NCI-H226 (cell line): ENCODE measurements at places on chromosomes 6 and 20.

DNA sequence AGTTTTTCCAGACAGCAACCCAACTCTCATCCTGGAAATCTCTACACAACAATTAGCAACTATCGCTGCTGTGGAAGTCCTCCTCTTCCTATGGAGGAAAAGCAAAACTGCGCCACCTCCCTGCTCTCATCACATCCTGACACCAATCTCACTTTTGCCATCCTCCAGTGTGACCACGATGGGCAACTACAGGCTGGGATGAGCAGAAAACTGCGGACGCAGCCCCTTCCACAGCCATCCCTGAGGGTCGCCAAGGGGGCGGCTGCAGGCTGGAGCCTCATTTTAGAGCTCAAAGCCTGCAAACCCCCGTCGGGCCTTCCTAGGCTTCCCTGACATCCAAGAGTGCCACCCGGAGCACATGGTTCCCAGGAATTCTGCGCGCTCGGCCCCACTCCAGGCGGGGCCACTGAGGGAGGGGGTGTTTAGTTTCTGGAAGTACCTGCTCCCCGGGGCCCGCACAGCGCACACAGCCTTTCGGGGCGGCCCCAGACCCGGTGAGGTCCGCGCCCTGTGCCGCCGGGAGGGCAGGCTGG is 1.2 kb downstream of the TCFL5 start:
- DNase-seq, result no peak

- no peak for DNase-seq
Observed at GRCh38 chr20:10902174-10902573, 228.4 kb upstream of the JAG1 start.

DNA sequence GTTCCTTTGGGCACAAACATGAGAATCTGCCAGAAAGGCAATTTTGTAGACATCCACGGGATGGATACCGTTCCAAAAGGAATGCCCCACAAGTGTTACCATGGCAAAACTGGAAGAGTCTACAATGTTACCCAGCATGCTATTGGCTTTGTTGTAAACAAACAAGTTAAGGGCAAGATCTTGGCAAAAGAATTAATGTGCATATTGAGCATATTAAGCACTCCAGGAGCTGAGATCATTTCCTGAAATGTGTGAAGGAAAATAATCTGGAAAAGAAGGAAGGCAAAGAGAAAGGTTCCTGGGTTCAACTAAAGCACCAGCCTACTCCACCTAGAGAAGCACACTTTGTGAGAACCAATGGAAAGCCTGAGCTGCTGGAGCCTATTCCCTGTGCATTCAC is 103.9 kb upstream of the ARG1 start:
- no peak for DNase-seq

DNA sequence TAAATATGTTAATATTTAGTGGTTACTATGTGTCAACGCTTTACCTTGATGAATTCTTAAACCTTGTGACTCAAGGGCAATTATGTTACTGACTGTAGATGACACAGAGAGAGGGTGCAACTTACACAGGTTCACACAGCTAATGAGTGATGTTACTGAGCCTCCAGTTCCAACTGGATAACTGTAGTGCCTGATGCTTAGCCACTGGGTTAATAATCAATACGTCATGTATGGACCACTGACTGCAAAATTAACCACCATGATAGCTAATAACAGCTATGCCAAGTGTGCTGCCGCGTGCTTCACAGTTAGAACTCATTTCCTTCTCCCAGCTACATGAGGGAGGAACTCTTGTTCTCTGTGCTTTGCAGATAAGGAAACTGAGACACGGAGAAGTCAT is 45.4 kb downstream of the SIRPA start:
- no peak for DNase-seq

GRCh38 chr6:77630014-77630413 is 22.8 kb upstream of the MEI4 start:
- DNase-seq, result no peak

DNA sequence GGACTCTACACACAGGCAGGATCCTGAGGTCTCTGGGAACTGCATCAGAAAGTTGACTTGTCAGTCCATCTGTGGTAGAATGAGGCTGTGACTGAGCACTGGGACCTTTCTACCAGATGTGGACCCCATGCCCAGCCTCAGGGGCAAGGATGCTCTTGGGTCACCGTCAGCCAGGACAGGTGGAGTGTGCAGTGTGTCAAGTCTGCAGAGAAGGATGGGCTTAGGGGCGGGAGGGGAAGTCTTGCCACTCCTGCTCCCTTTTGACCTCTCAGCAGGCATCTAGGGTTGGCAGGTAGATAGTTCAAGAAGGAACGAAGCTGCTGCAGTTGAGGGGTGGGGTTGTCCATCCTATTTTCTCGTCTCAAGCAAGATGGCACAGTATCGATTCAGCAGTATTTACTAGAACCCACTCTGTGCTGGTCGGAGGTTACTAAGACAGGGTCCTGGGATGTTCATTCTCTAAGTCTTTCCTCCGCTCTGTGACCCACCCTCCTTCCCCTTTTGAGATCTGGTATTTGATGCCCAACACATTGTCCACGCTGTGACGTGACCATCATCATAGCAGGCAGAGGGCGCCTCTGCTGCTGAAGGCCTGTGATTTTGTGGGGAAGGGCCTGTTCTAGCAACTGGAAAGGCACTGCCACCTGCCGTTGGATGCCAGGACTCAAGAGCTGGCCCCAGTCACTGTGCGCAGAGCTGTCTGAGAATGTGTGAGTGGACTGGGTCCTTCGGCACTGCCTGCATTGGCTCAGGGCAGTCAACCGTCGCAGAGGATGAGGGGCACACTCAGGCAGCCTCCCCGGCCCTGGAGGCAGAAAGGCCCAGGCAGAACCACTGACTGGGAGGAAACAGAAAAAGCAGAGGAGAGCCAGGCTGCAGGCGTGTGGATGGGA is 23.2 kb downstream of the RBCK1 start:
- no peak for DNase-seq

DNA sequence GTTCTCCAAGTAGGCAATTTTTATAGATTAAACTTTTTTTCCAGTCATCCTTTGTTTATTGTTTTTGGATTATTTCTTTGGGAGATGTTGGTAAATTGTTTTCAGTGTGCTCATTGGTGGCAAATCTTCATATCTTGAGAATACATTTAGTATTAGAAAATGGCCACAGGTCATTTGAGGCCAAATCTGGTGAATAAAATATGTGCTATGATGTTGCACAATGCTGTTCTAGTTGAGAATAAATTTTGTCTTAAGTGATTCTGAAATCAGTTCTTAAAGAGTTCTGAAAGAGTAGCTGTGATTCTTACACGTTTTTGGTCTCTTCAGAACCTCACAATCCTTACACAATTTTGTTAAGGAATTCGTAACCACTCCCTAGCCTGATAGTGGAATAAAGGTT is 20.1 kb downstream of the CDKAL1 start:
- no peak for DNase-seq

DNA sequence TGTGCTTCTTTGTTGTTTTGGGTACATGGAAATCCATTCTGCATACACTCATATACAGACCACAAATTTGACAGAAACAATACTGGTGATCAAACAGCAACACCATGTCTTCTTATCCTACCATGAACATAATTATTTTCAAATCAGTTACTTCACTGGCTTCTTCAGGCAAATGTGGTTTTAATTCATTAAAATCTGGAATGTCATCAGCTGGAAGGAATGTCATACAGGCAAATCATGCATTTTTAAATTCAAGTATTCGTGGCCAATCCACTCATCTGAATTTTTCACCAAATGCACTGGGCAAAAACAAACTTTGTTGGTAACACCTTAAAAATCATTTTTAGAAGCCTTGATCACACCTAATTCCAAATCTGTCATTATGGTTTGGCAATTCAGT is 59.3 kb downstream of the KIF6 start:
- DNase-seq, result no peak

DNA sequence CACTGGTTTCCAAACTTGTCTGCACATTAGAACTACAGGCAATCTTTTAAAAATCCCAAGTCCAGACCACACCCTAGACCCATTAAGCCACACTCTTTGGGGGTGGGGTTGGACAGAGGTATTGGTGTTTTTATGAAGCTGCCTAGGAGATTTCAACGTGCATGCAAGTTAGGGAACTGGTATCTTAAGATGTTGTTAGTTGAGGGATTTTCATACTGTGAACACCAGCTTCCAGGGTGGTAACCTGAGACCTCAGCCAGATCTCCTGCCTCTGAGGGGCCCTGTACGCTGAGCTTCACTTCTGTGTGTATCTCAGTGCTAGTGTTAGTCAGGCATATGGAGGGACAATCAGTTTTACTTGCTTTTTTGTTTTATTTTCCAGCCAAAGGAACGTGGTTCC is 138.0 kb downstream of the UTRN start:
- no peak for DNase-seq

- peak; percentile 45 for DNase-seq
Observed at GRCh38 chr6:140660295-140660694, 1285.8 kb upstream of the CITED2 start.
